Stimulated activated CD8-positive, alpha-beta memory T cell treated with anti-CD3 and anti-CD28 coated beads, Interleukin-7, amount 100 ng/mL, for 1 hour (primary cell): ENCODE measurements at places on chromosomes 7 and 10.

GRCh38 chr10:133072196-133072595 lies 15.5 kb upstream of the ADGRA1 start:
- DNase-seq, result no peak

- no peak for DNase-seq
These were observed 321.8 kb downstream of the DPP6 start for GRCh38 chr7:154373956-154374355.

- DNase-seq, result no peak
These were observed 22.7 kb downstream of the MKRN1 start for GRCh38 chr7:140456551-140457051.

- DNase-seq, result no peak
These were observed 59.1 kb upstream of the SMNDC1 start for GRCh38 chr10:110363572-110364411.

- DNase-seq, result no peak
These were observed 255.5 kb upstream of the CXCL12 start for GRCh38 chr10:44640429-44640828.

GRCh38 chr7:35419391-35419755 lies 165.5 kb upstream of the TBX20 start:
- DNase-seq, result no peak

- no peak for DNase-seq
These were observed 254.4 kb upstream of the KLF14 start for GRCh38 chr7:130988443-130988842.

DNA sequence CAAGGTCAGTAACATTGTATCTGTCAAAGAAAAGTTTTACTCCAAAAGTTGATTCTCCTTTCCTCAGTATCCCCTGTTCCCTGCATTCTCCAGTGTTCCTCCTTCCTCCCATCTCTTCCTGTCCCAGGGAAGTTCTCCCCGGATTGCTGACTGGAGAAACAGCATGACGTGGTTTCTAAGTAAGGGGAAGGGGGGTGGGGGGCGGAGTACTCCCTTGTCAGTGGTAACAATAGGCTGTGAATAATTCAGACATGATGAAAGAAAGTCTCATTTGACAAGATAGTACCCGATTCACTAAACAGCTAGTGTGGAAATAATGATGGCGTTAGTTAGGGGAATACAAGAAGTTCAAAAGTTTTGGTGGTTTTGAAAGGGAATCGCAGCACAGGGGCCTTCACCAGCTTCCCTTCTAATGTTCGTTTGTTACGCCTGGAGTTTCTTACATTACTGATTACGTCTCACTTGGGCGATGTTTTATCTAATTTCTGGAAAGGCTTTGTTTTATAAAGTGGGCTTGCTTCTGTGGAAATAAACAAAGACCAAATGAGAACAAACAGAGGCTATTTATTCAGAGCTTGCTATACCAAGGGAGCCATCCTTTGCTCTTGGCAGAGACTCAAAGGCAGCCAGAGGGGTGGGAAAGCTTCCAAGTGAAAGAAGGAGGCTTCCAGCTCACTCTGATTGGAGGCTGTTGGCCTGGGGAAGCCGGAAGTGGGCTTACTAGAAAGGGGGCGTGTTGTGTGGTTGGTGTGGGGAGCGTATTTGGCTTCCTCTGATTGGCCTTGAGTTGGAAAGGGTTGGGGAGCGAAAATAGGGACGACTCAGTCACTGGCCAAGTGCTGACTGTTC lies 453.7 kb downstream of the SDK1 start:
- DNase-seq, result no peak

- no peak for DNase-seq
These were observed 82.2 kb upstream of the NRP1 start for GRCh38 chr10:33416691-33417090.

DNA sequence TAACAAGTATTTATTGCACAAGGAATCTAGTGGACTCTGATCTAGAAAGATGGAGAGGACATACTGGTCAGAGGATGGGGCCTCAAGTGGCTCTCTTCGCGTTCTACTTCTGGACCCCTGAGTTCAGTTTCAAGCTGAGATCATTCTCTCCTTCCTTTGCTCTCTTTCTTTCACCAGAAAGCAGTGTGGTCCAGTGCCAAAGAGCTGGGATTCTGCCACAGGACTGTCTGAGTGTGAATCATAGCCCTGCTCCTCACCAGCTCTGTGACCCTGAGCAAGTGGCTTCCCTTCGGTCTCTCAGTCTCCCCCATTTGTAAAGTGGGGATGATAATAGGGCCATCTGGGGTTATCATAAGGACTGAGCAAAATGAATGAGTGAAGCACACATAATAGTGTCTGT lies 715.2 kb downstream of the SUGCT start:
- DNase-seq, result no peak

DNA sequence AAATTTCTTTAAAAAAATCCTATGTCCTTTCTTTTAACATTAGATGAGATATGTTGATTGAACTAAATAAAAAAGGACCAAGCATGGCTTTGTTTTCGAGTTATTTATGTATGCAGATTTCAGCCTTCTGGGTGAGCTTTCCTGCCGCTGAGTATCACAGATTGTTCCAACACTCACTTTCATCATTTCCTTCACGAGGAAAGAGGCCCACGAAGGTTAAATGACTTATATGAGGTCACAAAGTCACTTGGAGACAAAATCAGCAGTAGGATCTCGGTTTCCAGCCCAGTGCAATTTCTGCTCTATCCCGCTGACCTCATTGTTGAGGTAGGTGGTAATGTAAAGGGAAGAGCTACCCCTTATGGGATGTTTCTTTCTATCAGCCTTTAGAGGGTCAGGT lies 226.8 kb downstream of the SKAP2 start:
- no peak for DNase-seq

DNA sequence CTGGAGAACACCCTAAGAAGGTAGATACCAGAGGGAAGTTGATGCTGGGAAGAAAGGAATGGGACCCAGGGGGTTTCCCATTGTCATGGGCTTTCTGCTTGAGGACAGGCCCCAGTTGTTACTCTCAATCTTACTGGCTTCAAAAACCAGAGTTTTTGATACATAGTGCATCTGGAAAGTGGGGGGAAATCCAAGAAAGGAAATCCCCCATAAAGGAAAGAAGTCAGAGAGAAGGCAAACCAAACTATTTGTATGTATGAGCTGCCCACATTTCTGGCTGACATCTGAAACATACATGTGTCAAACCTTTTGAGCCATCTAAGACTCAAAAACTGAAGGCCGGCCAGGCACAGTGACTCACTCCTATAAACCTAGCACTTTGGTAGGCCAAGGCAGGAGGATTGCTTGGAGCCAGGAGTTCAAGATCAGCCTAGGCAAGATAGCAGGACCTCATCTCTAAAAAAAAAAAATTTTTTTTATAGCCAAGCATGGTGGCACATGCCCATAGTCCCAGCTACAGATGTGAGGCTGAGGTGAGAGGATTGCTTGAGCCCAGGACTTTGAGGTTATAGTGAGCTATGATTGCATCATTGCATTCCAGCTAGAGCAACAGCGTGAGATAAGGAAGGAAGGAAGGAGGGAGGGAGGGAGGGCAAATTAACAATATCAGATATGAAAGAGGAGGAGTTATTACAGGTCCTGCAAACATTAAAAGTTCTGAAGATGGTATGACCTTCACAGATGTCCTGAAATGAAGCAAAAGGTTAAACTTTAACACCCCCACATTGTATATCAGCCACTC lies 6.7 kb upstream of the COA1 start:
- no peak for DNase-seq

- no peak for DNase-seq
These were observed 4.0 kb downstream of the CYREN start for GRCh38 chr7:135166338-135166990.

GRCh38 chr10:119290301-119291048 lies 83.1 kb downstream of the GRK5 start:
- DNase-seq, result no peak

DNA sequence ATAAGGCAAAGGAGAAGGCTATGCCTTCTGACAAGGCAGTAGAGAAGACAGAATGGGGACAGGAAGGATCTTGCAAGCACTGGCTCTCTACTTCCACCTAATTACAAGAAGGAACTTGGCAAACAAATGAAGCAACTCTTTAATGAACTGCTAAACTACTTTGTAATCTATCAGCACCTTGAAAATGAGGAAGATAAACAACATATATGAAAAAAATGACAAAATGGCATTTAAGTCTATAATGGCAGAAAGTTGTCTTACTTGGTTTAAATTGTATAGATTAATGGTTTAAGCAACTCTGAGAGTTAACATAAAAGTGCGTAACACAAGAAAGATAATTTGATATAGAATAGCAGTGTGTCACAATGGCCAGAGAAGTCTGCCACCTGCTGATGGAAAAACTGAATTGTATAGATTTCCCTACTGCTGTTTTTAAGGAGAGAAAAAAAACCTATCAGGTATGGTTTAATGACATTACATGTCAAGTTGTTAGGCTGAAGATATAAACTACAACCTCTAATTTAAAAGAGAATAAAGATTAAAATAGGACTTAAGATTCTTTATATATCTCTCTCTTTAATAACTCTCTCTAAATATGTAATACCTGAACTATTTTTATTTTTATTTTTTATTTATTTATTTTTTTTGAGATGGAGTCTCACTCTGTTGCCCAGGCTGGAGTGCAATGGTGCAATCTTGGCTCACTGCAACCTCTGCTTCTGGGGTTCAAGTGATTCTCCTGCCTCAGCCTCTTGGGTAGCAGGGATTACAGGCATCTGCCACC lies 11.8 kb downstream of the NT5C3A start:
- DNase-seq, result no peak

GRCh38 chr7:45977256-45977780 lies 56.2 kb upstream of the IGFBP3 start:
- DNase-seq, result no peak

GRCh38 chr7:71322201-71322600 lies 190.3 kb downstream of the GALNT17 start:
- DNase-seq, result no peak

GRCh38 chr10:49610114-49610457 lies at the start of gene SLC18A3:
SLC18A3 (plus strand) TSS chr10:49610310; CDS start chr10:49610741, 431 bp downstream.
- no peak for DNase-seq

GRCh38 chr10:110842326-110842904 lies 29.3 kb upstream of the PDCD4 start:
- no peak for DNase-seq

DNA sequence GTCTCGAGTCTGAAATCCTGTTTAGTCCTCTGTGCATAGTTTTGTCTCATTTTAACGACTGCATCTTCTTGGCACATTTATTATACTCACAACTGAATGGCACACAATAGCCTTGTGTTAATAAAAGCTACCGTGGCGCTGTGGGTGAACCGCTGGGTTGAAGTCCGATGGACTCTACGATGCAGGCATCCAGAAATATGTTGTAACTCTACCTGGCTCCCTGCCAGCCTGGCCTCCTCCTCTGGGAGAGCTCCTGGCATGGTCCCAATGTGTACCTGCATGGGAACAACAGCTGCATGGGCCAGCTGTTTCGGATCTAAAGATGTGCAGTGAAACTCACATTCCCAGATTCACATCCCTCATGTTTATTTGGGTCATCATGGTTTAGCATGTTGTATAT lies 3.7 kb upstream of the DPYSL4 start:
- DNase-seq, result no peak

DNA sequence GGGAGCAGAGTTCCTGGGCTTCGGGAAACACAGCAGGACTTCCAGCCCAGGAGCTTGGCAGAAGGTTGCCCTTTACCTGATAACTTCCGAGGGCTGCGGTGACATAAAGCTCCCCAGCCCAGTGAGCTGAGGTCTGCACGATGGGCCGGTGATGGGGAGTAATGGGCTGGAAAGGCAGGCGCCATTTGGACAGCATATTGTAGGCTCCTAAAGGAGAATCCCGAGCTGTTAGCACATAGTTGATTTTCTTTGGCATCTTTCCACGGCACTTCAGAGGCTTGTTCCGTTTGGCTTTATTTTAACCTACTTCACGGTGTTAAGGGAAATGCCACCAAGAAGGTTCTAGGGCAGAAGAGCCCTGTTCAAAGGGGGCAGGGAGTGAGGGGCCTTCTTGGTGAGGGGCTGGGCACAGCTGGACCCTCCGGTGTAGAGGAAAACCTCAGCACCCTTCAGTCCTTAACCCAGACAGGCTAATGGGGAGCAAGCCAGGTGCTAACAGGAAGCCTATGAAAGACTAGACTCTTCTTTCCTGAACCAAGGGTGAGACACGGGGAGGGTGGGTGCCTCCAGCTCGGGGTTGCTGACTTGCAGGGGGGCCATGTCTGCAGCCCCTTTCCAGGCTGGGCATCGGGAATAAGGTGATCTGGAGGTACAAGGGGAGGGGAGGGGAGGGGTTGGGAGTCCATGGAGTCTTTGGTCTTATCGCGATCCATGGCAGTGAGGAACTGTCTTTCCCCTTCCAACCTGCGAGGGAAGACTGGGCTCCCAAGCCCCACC lies 347.7 kb downstream of the GLRX3 start:
- DNase-seq, result no peak

- DNase-seq, result no peak
These were observed 283.6 kb upstream of the KLF6 start for GRCh38 chr10:4068629-4069028.

GRCh38 chr7:9698375-9698774 lies 1265.0 kb downstream of the NXPH1 start:
- no peak for DNase-seq

DNA sequence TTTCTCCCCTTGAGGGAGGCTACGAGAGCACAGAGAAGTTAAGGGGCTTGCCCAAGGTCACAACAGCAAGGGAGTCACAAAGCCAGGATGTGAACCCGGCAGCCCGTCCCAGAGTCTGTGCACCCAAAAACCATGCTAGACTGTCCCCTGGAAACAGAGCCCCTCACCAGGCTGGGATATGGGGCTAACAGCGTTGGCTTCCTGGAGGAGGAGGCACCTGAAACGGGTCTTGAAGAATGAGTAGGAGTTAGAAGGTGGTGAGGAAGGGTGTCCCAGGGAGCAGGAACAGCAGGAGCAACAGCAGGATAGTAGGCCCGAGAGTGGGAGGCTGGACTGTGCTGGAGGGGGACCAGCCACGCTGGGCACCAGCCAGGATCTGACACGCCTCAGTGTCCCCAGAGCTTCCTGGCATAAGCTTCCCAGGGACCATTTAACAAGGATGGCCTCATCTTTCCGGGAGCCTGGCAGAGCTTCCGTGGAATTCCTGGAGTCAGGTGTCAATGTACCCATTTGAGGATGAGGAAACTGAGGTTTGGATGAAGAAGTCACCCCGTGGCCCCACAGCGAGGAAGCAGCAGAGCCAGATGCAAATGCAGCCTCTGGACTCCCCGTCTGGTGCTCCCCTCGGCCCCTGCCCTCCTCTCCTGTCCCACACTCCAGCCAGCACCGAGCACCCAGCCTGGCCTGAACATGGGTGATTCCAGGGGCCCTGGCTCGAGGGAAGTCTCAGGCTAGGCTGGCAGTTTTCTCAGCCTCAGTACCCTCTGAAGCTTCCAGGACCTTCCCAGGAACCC lies 3.3 kb upstream of the GRIFIN start:
- DNase-seq, result no peak

DNA sequence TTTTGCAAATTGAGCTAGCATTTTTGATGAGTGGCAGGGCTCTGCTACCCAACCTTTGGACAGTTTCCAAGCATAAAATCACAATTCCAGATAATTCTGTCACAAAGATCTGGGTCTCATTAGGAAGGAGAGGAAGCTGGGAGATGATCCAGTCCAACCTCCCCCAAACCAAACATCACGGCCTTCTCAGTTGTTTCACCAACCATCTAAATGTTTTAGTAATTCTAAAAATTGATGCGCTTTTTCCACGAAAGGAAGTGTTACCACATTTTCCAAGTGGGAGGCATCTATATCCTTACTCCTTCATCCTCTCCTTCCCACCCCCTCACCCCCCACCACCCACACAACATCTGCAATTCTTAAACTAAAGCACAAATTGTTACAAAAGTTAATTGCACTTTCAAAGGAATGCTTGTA lies 108.3 kb downstream of the EGFR start:
- no peak for DNase-seq

- no peak for DNase-seq
These were observed 55.5 kb downstream of the PTPRN2 start for GRCh38 chr7:158532093-158532627.

GRCh38 chr7:138247568-138248333 lies 171.5 kb downstream of the AKR1D1 start:
- DNase-seq, result no peak
